Urothelium cell line (cell line): ENCODE measurements at places on chromosomes 3 and 15.

DNA sequence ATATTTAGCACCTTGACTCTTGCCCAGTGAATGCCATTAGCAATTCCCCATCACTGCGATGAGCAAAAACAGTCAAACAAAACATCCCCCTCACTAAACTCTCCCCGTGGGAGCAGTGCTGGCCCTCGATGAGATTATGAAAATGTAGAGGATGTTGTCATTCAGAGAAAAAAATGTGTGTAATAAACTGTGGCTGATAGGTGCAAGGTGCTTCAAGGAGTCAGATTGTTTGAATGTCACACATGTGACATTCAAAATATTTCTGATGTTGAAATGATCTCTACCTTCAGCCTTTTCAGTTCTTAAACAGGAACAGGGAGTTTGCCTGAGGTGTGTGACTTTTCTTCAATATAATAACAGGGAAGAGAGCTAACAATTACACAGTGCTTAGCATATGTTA, 281.8 kb upstream of the TRIM42 start:
- no peak for DNase-seq

GRCh38 chr3:144569651-144570050, 598.0 kb downstream of the DIPK2A start:
- DNase-seq: no peak

DNA sequence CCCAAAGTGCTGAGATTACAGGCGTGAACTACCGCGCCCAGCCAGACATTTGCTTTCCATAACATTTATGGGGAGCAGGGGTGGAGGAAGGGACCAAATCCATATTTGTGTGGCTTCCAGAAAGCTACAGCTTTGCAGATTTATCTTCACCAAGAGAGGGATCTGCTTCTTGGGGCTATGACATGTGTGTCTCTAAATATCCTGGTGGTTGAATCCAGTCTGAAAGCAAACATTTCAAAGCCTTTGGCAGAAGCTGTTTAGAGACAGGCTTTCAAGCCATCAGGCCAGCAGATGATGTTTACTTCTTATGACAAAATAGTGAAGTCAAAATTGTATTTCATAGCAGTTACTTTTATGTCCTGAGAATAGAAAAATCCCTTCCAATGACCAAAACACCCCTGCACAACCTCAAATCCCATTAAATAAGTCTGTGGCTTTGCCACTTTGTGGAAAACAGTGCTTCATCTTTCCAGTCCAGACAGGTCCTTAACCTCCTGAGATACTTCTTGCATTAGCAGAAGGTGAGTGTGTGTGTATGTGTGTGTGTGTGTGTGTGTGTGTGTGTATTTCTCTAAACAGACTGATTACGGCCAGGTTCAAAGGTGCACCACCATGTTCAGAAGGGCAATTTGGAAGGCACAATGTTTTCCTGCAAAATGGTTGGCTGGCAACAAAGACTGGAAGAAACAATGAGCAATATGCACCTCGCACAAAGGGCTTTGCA, 191.4 kb upstream of the LRIG1 start:
- no peak for DNase-seq

DNA sequence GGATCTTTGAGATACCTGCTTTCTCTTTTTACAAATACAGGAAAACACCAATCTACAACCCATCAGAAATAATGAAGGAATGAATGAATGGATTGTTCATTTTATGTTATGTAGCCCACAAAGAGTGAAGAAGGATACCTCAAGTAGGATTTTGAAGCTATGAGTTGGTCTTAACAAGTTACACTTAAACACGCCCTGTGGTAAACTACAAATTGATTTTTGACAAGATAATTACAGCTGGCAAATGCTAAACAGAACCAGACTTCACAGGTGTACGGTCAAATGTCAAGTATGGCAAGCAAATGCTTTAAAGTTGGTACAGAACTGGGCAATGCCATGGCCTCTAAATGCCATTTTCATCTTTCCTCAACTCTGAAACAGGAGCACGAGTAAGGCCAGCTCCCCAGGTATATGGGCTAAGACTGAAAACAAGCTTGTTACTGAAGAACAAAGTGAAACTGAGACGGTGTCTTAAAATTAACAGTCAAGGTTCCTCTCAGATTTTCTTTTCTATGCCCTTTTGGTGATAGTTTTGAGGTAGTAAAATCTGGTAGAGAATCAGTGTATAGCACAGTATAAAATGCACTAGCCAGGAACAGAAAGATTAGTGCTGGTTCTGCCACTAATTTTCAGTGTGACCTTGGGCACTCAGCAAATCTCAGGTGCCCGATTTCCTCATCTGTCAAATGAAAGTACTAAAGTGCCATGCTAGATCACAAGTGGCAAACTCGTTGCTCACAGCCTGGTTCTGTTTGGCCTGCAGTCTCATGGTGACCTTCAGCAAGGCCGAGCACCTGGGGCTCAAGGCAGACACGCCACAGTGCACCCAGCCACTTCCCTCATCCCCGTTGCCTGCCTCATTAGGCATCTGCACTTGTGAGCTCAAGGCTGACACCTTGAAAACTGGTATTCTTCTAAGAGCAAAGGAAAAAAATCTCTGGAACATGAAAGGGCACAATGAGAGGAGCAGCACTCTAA, 9.5 kb downstream of the RUVBL1 start:
- DNase-seq: no peak

DNA sequence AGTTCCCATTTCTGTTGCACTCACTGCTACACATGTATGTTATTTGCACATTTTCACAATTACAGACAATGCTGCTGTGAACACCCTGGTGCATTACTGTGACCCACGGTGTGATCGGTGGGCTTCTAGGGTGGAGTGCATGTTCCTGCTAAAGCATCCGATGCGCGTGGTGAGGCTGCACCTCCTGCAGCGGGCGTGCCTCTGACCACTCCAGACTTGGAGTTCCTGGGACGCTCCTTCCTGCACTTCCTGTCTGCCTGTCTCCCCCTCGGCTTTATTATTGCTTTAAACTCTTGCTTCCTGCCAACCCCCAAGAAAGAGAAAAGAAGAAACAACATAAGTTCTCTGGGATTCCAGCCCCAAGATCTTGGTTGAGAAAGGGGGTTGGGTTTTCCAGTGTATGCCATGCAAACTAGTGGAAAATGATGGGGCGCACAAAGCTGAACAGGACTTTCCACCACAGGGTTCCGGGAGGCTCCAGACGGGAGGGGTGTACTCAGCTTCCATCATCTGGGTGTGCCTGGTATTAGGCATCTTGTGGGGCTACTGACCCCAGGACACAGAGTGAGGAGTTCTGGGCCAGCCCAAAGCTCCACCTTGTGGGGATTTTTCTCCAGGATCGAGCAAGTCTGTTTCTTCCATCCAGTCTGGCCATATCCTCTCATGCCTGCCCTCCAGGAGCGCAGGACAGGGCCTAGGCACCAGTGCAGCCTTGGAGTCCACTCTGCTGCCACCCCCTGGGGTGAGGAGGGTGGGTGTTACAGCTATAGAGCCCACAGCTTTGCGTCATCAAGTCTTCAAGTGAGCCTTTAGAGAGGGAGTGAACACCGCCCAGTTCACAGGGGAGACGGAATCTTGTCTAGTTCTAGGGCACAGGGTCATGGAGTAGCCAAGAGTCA, 11.2 kb downstream of the RPL32 start:
- no peak for DNase-seq

GRCh38 chr3:8657804-8658305, 13.3 kb upstream of the SSUH2 start:
- DNase-seq: no peak

DNA sequence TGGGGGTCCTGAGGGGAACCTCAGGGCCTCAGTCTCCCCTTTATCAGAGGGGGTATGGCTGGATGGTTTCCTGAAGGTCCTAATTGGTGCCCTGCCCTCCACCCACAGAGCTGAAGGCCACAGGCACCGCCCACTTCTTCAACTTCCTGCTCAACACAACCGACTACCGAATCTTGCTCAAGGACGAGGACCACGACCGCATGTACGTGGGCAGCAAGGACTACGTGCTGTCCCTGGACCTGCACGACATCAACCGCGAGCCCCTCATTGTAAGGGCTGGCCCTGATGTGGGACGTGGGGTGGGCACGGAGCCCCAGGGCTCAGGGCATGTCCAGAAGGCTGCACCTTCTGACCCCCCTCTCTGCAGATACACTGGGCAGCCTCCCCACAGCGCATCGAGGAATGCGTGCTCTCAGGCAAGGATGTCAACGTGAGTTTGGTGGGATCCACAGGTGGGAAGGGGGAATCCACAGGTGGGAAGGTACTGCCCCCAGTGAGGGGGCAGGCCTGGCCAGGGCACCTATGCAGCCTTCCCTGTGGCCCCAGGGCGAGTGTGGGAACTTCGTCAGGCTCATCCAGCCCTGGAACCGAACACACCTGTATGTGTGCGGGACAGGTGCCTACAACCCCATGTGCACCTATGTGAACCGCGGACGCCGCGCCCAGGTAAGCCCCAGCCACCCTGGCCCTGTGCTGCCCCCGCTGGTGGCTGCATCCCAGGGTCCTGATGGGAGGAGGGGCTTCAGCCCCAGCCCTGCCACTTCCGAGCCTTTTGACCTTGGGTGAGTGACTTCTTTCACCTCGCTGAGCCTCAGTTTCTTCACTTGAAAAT, 17.5 kb upstream of the GNAT1 start:
- DNase-seq: no peak

- DNase-seq: peak; percentile 93
Observed at GRCh38 chr3:8629151-8630021, 15.2 kb downstream of the SSUH2 start.

GRCh38 chr15:56821721-56822425, 88.6 kb upstream of the ZNF280D start:
- no peak for DNase-seq

- no peak for DNase-seq
Observed at GRCh38 chr3:121970047-121970446, 52.0 kb downstream of the ILDR1 start.

- DNase-seq: no peak
Observed at GRCh38 chr15:48447657-48448056, 116.4 kb downstream of the DUT start.

GRCh38 chr15:85709250-85709649, 85.5 kb downstream of the KLHL25 start:
- no peak for DNase-seq
